ENCODE measurements at places on chromosomes 16 and 17.
A peak's percentile ranks its signal among the peaks of the same experiment; 100 is the strongest.

DNA sequence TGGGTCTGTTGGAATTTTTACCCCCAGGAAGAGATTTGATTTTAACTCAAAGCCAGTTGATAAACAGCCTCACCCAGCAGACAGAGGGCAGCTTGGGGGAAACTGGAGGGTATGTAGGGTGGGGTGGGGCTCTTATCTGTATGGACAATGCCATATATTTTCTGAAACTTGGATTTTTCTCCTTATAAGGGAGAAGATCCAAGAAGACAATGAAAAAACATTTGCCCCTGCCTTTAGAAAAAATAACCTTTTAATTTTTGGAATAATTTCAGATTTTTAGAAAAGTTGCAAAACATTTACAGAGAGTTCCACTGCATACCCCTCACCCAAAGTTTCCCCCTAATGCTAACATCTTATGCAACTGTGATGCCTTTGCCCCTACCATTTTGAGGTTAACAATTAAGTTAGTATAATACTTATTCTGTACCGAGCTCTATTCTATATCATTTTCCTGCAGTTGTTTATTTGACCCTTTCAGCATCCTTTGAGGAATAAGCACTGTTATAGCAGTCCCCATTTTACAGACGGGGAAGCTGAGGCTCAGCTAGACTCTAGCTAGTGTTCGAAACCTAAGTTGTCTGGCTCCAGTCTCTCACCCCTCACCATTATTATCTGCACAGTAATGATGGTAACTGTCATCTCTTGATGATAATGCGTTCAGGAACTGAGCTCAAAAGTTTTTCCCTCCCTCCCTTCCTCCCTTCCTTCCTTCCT lies 66.4 kb downstream of the PRKCB start:
- DNase-seq: no peak

GRCh38 chr16:88738151-88739084 lies 32.1 kb downstream of the CTU2 start:
- DNase-seq: no peak

DNA sequence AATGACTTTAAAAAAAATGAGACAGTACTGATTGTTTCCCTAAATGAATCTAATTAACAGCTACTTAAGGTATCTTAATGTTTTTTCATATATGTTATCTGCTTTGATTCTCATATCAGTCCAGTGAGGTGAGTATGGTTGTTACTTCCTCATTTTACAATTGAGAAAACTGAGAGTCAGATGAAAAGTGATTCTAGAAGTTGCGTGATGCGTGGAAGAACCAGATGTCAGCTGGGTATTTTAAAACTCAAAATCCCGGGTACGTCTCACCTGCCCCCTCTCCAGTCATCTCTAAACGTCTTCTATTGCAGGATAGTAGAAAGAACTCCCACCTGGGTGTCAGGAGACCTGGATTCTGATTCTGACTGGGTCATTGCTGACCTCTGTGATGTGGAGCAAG lies 89.2 kb downstream of the MAP2K6 start:
- DNase-seq: no peak

DNA sequence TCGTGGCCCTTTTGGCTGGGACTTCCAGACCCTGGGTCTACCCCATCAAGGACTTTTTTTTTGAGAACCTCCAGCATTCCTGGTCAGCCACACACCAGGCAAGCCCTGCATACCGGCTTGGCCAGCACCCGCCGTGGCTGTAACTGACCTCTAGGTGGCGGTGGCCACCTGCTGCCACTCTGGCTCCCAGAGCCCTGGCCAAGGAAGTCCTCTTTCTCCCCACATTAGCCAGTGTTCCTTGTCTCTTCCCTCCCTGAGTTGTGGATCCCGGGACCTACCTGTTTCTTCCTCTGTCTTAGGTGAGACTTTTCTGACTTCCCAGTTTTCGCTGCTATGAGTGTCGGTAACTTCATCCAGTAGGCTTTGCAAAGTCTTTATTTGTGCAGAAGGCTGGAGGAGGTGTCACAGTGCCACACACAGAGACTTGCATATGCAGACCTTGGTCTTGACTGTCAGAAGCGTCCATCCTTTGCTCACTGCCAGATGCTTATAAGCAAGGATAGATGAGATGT lies 348.3 kb downstream of the CPPED1 start:
- DNase-seq: no peak

GRCh38 chr17:42989726-42990652 lies 8.2 kb upstream of the RPL27 start:
- no peak for DNase-seq

DNA sequence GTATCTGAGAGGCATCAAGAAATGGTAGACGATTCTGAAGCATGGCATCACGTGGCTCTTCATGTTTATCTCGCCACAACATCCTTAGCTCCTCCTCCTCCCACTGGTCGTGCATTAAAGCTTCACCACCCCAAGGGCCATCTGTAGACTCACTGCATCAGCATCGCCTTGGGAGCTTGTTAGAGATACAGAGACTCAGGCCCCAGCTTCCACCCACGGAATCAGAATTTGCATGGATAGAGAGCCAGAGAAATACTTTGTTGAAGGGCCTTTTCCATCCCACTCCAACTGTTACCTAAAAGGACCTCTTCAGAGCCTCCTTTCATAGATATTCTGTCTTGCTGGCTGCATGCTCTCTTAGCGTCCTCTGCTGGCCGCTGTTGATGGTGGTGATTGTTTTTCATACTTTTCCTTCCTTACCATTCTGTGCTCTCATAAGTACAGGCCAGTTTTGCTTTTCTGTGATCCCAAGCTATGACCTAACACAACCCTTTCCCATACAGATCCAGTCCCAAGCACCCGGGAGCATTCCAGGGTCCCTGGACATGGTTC lies 1049.4 kb upstream of the EEF2KMT start:
- DNase-seq: no peak

GRCh38 chr17:40032322-40033320 lies 17.4 kb downstream of the CSF3 start:
- DNase-seq: no peak

GRCh38 chr17:34626121-34626681 lies 46.8 kb downstream of the TMEM132E start:
- no peak for DNase-seq

GRCh38 chr17:81993729-81994592 lies 16.5 kb downstream of the ASPSCR1 start:
- no peak for DNase-seq

DNA sequence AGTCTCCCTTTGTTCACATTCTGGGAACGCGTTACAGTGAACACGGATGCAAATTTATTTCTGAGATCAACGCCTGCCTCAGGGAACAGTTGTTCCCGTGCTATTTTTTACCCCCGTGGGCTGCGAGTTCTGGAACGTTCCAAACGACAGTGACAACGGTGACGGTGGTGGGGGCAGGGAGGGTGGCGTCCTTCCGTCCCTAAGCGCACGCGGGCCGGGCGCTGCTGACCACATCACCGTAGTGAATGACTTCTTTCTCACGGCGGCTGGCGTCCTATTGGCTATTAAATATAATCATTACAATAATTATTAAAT lies 45.1 kb upstream of the SSTR5 start:
- no peak for DNase-seq

- no peak for DNase-seq
These were observed 1.2 kb upstream of the PRR35 start for GRCh38 chr16:559021-559380.

GRCh38 chr16:63061319-63061718 lies 1025.1 kb upstream of the CDH8 start:
- DNase-seq: no peak

DNA sequence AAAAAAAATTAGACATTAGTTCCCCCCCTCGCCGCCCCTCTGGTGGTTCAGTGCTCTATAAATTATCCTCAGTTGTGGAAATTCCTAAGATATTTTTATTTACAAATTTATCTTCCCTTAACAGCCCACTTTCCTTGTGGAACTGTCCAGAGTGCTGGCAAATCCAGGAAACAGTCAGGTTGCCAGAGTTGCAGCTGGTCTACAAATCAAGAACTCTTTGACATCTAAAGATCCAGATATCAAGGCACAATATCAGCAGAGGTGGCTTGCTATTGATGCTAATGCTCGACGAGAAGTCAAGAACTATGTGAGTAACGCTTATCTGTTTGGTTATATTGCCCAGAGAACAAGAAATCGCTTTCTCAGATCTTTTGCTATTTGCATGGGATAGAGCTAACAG lies 2.9 kb downstream of the KPNB1 start:
- DNase-seq: no peak

- no peak for DNase-seq
These were observed 398.5 kb upstream of the DYNLRB2 start for GRCh38 chr16:80142281-80142680.

DNA sequence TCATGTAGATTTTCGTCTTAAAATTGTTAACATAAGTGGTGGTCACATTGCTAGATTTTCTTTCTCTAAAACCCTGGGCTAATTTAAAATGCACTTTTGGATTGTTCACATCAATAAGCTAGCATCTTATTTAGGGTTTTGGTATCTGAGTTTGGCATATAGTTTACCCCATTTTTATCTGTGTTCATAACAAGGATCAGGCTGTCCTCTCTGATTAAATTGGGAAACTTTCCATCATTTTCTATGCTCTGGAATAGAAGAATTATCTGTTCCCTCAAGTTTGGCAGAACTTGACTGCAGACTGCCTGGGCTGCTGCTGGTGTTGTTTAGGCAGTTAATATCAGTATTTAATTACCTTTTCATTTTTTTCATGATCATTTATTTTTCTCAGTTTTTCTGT lies 1.8 kb downstream of the SPECC1 start:
- no peak for DNase-seq

GRCh38 chr17:36818134-36818825 lies 119.0 kb upstream of the LHX1 start:
- DNase-seq: no peak

DNA sequence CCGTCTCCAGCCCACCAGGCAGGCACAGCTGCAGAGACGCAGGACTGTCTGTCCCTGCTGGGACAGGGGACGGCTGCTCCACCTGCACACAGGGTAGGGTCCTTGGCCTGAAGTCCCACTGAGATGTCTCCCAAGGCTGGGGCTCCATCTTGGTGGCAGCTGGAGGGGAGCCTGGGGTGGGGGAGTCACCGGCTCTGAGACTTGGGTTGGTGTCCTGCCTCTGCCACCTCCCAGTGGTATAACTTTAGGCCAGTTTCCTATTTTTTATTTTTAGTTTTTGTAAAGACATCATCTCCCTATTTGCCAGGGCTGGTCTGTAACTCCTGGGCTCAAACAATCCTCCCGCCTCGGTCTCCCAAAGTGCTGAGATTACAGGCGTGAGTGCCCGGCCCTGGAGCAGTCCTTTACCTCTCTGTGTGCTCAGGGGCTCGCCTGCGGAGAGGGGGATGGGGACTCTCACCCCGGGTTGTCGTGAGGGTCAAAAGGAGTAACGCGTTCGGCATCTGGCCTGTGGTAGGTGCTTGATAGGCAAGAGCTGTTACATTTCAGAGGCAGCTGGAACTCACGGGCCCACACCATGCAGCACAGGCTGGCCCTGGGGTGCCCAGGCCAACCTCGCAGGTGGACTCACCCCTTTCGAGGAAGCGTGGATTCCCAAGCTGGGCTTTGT lies 46.6 kb upstream of the DOC2B start:
- DNase-seq: no peak

- no peak for DNase-seq
These were observed 42.9 kb upstream of the NFAT5 start for GRCh38 chr16:69522732-69523404.

- DNase-seq: no peak
These were observed 694.7 kb upstream of the SALL1 start for GRCh38 chr16:51845586-51846305.

DNA sequence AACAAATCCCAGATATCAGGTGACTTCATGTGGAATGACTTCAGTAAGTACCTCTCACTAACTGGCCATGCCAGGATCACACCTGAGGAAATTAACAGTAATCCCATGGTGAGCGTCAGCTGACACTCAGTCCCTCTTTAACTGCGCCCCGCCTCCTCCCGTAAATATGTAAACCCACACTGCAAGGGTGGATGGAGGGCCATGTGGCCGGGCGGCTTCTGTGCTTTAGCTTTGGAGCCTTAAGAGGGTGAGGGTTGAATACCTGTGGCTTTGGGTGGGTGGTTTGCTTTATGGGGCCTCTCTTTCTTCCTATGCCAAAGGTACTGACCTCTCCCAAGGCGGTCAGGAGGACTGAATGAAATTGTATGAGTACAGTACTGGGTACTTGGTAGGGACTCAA lies 141.7 kb downstream of the MRM1 start:
- DNase-seq: no peak

- no peak for DNase-seq
These were observed 34.1 kb downstream of the SNX29 start for GRCh38 chr16:12010388-12011251.

GRCh38 chr17:44604768-44605485 lies 47.6 kb downstream of the FZD2 start:
- no peak for DNase-seq

DNA sequence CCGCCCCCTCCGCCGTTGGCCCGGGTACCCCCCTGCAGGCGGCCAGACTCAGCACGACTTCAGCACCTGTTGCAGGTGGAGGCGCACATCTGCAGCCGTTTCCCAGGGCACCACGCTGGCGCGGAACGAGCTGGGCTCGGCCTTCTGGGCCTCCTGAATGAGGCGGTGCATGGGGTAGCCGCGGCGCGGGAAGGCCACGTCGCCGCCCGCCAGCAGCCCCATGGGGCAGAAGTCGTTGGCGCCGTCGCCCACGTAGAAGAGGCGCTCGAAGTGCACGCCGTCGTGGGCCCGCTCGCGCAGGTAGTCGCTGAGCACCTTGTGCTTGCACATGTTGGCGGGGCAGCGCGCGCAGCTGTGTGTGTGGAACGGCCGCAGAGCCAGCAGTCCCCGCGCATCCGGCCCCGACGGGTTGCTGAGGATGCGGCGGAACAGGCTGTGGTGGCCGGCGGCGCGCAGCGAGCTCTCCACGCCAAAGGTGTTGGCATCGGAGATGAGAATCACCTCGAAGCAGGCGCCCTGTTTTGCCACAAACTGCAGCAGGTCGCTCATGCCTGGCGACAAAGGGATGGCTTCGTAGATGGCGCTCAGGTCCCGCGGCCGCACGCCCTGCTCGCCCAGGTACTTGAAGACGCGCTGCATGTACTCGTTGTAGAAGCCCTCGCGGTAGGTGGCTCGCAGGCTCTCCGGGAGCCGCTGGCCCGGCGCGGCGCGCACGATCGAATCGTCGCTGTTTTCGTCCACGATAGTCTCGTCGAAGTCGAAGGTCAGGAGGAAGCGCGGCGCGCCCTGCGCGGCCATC lies 6.2 kb downstream of the PHOSPHO1 start:
- no peak for DNase-seq

- DNase-seq: no peak
These were observed 56.3 kb downstream of the PLD6 start for GRCh38 chr17:17149520-17150447.

- no peak for DNase-seq
These were observed 5.0 kb upstream of the TM4SF5 start for GRCh38 chr17:4766723-4767122.

- no peak for DNase-seq
These were observed 143.8 kb downstream of the CLEC16A start for GRCh38 chr16:11088074-11088730.

DNA sequence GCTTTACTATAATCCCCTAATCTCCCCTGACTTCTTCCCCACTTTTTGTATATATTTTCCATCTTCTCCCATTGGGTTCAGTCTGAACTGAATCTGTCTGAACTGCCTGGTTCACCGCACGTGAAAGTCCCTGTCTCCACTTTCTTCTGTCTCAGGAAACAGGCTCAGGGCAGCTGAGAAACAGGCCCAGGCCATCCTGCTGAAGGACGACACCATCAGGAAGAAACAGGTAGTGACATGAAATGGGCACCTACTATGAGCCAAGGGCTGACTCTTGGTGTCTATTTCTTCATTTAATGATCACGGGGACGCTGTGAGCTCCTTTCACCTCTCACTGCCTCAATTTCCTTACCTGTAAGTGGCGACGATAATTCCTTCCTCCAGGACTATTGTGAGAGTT lies 90.5 kb upstream of the HSBP1 start:
- no peak for DNase-seq

- peak; percentile 90 for DNase-seq
These were observed at the start of gene DVL2 for GRCh38 chr17:7234083-7234951. Gene DVL2, minus strand, starts transcription at chr17:7234517. Its CDS starts 255 bp downstream, at chr17:7234262.

- no peak for DNase-seq
These were observed 12.6 kb upstream of the BAIAP2 start for GRCh38 chr17:81022344-81022676.

All from stimulated activated CD4-positive, alpha-beta T cell treated with anti-CD3 and anti-CD28 coated beads, Interleukin-1b, Interleukin-23, amount 100 ng/mL, for 1 hour (primary cell).